ENCODE measurements at places on chromosomes 1 and 21.

DNA sequence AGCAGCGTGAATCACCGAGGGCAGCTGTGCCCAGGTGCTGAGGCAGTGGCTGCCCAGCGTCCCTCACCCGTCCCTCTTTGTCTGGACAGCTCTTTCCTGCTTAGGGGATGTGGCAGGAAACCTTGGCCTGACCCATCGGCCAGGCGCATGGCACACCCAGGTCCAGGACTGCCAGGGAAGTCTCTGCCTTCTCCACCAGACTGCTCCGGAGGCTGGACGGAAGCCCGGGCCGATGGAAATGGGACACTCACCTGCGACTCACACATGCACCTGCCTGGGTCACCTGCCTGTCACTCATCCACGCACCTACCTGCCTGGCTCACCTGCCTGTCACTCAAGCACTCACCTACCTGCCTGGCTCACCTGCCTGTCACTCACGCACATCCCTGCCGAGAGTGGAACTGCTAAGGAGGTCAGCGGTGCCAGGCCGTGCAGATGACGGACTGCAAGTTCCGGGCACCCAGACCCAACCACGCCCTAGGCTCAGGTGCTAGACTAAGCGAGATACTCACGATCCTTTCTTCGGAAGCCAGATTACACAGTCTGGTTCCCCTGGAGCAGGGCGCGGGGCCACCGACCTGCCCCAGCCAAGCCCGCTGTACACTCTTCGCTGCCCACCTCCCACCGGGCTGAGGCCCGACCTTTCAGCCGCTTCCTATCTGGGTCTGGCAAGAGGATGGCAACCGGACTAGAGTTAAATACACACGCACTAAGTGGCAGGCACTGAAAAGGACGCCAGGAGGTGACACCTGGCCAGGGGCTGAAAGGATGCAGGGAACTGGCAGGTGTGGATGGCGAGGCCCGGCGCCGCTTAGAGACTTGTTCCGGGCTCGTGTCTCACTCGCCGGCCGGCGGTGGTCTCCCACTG is 1.1 kb downstream of the UBE2J2 start:
- DNase-seq: no peak

- DNase-seq: peak; percentile 63
Measured at GRCh38 chr1:165367375-165367993, 11.0 kb upstream of the LMX1A start.

DNA sequence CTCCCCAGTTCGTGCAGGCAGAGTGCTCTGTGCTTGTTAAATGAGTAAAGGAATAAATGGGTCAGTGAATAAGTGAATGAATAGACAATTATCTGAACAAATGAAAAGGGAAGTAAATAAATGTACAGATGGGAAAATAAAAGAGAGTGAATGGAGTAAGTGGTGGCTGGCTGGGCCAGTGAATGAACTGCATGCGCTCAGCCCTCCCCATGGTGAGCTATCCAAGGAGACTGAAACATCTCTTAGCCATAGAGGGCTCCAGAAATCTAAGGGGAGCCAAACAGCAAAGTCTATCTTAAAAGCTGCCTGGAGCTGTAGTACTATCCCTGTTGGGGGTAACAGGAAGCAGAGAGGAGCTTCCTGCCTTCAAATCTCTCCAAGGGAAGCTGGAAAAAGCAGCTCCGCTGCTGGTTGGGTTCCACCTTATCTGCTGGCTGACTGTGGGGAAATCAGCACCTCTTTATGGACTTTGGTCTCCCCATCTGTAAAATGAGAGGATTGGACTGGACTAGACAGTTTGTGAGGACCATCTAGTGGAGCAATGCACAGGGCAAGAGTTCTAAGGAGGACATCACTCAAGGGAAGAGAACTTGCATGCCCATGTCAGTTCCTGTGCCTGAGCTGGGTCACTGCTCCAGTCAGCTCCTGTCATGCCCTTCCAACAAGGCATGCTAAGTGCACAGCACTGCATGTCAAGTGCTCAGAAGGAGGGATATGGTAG is 77.9 kb downstream of the TRABD2B start:
- no peak for DNase-seq

GRCh38 chr1:205261946-205262691 is 34.4 kb downstream of the TMCC2 start:
- no peak for DNase-seq

DNA sequence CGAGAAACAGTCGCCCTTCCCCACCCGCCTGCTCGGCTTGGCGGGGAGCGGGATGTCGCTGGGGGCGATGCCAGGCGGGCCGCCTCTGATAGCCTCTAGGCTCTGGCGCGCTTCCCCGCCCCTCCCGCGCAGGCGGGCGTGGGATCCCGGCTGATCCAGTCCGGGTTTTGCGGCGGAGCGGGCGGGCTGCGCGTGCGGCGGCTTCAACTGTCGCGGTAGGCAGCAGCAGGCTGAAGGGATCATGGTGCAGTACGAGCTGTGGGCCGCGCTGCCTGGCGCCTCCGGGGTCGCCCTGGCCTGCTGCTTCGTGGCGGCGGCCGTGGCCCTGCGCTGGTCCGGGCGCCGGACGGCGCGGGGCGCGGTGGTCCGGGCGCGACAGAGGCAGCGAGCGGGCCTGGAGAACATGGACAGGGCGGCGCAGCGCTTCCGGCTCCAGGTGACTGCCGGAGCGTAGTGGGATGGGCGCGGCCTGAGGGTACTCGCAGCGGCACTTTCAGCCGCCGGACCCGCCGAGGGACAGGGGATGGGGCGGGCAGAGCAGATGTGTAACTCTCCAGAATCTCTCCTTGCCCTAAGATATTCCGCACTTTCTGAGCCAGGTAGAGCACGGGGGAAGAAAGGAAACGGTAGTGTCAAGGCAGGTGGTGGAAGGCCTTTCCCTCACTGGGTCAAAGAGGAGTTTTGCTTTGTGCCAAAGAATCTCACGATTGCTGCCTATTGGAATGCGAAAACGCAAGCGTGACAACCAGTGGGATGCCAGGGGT is at the start of gene FAAH:
Gene FAAH, plus strand, starts transcription at position 210 of the 764 bp plus-strand sequence. Its CDS starts 32 bp downstream, at position 242.
- DNase-seq: no peak

GRCh38 chr1:222229672-222230312 is 318.1 kb downstream of the HHIPL2 start:
- no peak for DNase-seq

DNA sequence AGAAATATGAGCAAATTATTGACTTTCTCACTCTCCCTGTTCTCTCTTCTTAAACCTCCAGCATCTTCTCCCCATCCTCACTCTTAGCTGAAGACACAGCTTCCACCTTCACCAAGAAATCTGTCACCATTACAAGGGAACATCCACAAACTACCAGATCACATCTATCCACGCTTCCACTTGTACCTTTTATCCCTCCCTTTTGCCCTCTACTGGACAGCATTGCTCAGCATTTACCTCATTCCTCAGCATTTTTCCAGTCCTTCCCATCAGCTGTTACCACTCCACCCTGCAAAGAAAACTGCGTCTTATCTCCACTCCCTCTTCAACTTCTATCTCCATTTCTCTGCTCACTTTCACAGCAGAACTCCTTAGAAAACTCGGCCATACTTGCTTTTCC is 42.6 kb downstream of the KCNJ6 start:
- no peak for DNase-seq

DNA sequence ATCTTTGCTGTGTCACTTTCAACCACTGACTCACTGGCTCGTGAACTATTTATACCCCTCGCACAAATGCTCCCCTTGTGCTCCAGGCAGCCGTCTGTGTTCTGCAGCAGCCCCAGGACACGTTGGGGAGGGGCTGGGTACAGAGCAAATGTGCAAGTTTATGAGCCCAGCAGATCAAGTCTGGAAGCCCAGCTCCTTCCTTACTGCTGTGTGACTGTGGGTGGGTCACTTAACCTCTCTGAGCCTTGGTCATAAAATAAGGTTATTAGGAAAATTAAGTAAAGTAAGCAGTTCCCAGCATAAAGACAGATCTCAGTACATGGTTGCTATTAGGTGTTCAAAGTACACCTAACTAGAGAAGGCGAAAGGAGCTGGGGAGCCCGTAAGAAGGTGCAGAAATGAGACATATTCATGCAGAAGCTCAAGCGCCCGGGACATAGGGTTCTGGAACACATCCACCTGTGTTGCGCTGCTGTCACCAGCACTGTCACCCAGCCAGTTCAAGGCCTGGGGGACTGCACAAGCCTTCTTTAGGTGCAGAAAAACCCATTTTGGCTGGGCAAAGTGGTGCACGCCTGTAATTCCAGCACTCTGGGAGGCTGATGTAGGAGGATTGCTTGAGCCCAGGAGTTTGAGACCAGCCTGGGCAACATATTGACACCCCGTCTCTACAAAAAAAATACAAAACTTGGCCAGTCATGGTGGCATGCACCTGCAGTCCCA is 13.8 kb downstream of the EFHD2 start:
- DNase-seq: no peak

- no peak for DNase-seq
Measured at GRCh38 chr1:167456524-167456923, 61.8 kb downstream of the CD247 start.

- no peak for DNase-seq
Measured at GRCh38 chr1:198246337-198246736, 89.5 kb downstream of the NEK7 start.

DNA sequence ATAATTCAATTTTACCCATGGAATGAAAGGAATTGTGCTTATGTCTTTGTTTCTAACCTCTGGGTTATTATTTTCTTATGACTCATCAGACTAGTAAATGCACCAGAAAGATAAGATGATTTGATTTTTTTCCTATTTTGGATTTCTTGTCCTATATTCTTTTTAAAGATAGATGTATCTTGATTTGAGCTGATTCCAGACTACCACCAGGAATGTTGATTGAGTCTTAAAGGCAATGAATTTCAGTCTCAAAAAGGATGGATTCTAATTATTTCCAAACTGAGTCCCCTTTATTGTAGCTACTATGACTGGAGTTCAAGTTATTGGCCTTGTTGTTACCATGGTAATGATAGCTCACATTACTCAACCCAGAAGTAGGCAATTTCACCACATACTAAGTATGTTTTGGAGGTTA is 95.8 kb upstream of the RGS4 start:
- DNase-seq: no peak

DNA sequence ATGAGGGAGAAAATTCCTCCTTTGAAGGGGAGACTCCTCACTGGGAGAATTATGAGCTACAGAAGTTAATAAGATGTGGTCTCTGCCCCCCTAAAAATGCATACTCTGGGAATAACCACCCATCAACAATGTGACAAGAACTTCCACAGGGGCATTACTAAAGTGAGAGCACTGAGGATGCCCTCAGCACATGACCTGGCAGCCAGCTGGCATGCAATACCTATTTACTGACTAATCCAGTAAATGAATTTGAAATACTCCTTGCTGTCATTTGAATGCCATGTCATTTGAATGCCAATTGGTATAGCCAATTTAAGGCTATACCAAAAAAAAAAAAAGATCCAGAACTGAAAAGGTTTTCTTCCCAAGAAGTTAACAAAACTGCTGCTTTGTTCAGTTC is 30.8 kb downstream of the PLPP3 start:
- DNase-seq: no peak

- no peak for DNase-seq
Measured at GRCh38 chr1:118322331-118322730, 137.3 kb upstream of the SPAG17 start.

DNA sequence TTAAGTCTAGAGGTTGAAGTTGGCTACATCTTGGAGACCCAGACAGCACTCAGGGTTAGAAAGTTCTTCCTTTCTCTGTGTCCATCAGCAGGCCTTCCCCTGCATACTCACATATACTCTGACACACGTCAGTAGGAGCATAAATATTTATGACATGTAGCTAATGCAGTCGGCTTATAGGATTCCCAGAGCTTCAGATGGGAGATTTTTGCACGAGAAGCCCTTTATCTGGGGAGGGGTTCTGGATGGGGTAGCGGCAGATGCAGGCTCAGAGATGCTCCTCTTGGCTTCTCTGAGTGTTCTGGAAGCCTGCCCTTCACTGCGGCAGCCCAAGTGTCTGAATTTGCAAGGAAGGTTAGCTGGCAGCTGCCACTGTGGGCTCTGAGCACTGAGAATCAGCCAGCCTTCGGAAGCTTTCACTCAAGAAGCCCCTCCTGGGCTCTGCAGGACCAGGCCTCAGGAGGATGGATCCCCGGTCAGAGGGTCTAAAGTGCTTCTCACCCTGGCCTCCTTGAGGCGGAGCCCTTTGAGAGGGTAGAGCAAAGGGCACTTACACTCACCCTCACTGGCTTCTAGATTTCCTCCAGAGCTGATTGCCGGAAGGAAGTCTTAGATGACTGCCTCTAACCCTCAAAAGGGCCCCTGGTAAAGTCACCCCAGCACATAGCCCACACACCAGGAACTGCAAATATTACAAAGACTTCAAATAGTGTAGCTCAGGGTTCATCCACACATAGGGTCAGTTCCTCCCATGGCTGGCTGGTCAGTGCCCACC is 68.1 kb upstream of the NFASC start:
- no peak for DNase-seq

DNA sequence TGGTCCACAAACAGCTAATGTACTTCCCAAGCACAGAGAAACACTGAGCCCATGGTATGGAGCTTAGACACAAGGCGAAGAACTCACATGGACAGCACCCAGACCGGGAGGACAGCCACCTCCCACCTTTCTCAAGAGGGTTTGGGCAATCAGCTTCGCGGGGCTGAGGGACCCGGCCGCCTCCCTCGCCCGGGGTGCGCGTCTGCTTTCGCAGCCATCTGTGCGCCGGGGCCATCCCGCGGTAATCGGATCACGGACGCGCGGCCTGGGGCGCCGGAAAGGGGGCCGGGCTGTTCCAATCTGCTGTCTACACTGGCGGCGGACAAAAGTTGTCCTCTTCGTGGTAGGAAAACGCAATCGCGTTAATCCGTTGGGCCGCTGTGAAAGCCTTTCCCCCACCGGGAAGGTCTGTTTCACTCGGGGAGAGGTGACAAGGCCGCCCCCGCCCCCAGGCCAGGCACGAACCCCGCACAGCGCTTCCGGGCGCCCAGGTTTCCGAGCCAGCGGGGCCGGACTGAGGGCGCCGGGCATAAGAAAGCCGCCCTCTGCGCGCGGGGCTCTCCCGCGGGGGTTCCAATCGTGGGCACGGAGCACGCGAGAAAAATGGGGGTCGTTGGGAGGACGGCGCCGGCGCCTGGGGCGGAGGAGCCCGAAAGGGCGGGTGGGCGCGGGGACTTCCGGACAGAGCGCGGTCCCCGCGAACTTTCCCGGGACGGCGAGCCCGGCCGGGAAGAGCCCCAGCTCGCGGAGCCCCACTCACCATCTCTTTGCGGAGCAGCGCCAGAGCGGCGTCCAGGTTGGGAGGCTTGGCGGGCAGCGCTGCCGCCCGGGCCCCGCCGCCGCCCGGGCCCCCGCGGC is 664 bp downstream of the FAM89A start:
- DNase-seq: no peak
